ENCODE measurements at places on chromosomes 5 and 9.

DNA sequence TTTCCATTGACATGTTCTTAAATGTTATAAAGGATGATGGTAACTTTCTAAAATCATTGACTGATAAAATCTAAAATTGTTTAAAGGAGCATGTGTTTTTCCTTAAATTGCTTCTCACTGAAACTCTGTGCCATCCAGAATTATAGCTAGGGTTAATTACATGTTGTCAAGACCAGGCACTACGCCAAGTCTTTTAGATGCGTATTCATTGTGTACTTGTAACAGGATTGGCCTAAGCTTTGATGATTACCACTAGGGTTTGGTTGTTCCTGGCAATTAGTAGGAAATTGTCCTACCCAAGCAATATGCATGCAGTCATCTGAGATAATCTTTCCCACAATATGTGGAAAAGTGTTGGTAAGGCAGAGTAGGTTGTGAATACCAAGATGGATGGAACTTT, 43.8 kb downstream of the PRKACG start:
- no peak for DNase-seq

- DNase-seq: no peak
Observed at GRCh38 chr9:109499631-109500410, 1.7 kb upstream of the PTPN3 start.

DNA sequence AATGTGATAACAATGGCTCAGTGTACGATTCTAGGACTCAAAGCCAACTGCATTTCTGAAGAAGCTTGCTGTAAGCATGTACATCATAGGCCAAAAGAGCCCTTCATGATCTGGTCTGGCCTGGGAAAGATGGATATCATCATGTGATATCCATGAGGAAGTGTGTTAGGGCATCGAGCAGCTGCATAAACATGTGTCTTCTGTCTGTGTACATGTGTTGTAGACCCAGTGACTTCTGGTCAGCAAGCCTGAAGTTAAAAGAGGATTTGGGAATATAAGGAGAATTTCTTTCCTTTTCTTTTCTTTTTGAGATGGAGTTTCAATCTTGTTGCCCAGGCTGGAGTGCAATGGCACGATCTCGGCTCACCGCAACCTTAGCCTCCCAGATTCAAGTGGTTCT, 15.5 kb upstream of the NAA35 start:
- DNase-seq: no peak

DNA sequence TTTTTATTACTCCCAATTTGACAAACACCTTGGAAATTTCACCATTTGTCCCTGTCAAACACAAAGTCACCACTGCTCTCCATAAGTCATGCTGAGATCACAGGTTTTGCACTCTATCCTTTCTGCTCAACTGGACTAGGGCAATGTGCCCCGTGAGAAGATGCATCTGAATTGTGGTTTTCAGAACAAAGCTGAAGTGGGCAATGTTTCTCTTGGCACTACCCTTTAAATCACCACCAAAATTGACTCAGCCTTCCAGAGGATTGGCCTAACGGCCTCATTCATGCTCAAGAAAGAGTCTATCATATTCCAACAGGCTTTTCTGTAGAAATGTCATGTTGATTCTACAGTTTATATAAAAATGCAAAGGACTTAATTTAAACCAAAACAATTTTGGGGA, 81.0 kb upstream of the TRIO start:
- DNase-seq: no peak

GRCh38 chr5:177507596-177508220, 1.9 kb downstream of the DOK3 start:
- DNase-seq: no peak

Data from caudate nucleus (tissue), 63 donors.